ENCODE measurements at places on chromosomes 12 and 14.
A peak's percentile ranks its signal among the peaks of the same experiment; 100 is the strongest.

DNA sequence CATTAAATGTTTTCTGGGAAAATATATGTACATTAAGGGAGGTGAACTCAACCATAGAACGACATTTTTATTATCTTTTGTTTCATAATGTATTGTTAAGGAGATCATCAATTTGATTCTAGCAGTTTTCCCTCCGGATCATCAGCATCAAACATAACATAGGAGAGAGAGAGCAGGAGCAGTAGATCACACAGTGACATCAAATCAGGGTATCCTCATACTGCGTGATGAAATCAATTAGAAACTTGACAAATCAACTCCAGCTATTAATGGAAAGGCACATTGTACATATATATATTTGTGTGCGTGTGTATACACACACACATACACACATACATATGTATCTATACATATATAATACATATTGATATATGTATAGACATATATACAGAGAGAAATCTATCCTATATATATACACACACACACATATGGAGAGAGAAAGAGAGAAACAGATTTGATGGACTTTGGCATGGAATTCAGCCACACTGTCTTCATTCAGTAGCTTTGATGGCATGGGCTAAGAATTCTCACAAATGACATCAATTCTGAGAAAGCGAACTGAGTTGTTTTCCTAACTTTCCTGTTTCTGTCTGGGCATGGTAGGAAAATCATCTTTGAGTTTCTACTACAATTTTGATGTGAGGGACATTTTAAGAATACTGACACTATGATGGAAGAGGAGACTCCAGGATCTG is 1302.8 kb upstream of the SEL1L start:
- no peak for DNase-seq

DNA sequence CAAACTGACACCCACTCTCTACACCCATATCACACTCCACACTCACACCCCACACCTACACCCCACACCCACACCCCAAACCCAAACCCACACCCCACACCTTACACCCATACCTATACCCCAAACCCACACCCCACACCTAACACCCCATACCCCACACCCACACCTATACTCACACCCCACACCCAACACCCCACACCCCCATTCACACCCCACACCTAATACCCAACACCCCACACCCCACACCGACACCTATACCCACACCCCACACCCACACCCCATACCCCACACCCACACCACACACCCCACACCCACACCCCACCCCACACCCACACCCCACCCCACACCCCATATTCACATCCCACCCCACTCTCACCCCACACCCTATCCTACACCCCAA is 38.5 kb downstream of the TMEM120B start:
- no peak for DNase-seq

DNA sequence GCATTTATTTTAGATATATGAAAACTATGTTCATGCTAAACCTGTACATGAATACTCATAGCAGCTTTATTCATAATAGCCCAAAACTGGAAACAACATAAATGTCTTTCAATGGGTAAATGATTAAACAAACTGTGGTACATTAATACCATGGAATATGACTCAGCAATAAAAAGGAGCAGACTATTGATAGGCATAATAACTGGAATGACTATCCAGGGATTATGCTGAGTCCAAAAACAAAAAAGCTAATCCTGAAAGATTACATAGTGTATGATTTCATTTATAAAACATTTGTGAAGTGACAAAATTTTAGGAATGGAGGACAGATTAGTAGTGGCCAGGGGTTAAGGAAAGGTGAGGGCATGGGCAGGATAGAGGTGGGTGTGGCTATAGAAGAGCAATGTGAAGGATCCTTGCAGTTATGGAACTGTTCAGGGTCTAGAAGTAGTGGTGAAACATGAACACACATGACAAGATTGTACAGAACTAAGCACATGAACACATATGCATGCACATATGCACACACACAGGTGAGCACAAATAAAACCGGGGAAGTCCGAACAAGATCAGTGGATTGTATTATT is 61.1 kb upstream of the CDKN3 start:
- DNase-seq = no peak

DNA sequence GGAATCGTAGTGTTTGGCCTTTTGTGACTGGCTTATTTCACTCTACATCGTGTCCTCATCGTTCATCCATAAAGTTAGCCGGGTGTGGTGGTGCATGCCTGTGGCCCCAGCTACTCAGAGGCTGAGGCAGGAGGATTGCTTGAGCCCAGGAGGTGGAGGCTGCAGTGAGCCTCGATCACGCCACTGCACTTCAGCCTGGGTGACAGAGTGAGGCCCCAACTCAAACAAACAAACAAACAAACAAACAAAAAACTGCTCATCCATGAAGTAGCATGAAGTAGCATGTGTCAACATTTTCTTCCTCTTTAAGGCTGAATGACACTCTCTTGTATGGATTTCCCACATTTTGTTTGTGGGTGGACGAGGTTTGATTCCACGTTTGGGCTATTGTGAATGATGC is 44.0 kb upstream of the MEG3 start:
- no peak for DNase-seq

GRCh38 chr12:54891717-54892478 is 37.6 kb downstream of the MUCL1 start:
- peak; percentile 96 for DNase-seq

- DNase-seq = no peak
Observed at GRCh38 chr14:21241218-21241819, 27.9 kb downstream of the HNRNPC start.

DNA sequence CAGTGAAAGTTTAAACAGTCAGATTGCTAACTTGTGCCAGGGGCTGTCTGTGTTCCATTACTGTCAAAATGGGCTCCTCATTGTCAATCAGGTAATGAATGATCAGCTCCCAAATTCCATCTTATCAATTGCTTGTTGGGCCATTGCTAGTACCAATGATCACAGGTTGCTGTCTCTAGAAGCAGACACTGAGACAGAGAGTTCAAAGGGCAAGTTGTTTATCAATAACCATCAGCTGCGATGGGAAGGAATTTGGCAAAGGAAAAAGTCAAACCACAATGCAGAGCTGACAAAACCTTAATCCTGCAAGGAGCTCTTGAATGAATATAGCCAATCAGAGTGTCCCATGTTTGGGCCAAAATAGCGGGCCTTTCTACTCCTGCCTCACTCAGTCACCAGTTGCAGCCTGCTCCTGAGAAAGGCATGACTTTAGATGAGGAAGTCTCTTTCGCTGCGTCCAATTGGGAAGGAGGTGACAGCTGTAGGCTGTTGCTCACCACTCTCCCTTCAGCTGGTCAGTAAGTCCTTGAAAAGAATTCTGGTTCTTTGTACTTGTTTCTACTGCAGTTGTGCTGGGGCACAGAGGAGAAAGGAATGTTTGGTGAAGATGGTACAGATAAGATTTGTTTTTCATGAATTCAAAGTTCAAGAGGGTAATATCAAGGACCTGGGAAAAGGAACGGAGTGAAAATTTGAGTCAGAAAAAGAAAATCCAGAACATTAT is 179.2 kb upstream of the PDE3A start:
- DNase-seq = no peak

DNA sequence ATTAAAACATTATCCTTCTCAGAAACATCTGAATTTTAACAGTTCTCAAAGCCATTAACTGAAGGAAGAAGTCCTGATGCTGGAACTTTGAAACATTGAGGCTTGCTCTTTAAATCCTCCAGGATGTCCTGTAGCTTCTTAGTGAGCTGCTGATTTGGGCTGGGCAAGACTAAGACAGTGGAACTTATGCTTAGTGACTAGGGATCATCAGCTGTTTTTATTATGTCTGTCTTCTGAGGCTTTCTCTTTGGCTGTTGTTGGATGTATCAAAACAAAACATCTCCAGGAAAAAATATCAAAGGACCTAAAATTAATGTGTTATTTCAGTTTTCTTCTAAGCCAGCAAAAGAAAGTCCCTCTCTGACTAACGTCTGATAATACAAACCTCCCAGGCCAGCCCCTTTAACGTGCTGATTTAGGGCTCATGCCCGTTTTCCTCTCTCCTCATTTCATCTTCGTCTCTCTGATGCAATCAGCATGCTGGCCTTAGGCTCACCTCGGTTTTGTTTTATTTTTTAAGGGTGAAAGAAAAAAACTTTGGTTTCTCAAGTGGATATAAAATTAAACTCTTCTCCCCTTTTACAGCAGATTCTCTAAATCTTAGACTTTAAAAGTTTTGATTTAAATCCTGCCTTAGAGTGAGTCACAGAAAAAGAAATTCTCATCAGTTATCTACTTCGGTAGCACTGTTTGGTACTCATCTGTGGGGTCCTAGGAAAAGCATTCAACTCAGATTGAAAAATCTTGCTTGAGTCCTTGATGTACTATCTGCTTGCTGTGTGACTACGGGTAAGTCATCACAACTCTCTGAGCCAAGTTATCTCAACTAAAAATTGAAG is 106.2 kb upstream of the CCDC91 start:
- no peak for DNase-seq

DNA sequence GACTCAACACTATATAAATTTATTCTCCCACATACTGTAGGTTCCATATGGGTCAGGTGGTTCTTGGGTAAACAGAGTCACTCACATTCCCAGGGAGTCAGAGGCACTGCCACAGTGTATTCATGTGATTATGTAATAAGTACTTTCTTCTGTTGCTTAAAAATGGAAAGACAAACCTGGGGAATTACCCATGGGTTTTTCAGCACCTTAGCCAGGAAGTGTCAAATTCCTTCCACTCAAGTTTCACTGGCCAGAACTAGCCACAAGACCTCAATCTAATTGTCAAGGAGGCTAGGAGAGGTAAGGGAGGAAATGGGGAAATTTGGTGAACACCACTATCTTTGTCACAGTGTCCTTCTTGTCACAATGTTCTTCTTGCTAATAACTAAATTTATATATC is 333.2 kb upstream of the MDGA2 start:
- no peak for DNase-seq

- no peak for DNase-seq
Observed at GRCh38 chr14:77007183-77007974, 21.1 kb downstream of the IRF2BPL start.

DNA sequence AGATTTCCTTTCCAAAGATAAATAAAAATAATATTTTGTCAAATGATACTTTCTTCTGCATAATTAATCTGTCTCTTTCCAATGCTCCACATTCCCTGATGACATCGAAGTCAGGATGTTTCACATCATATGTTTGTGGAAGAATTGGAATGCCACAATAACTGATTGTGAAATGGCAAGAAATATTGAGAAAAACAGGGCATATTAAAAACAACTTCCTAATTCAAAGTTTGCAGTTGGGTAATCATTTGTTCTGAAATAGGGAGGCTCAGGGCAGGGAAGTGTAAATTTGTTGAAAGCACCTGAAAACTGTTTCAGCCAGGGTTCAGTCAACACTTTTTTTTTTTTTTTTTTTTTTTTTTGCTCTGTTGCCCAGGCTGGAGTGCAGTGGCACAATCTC is 50.7 kb downstream of the BCAT1 start:
- DNase-seq = no peak

GRCh38 chr14:73235531-73236155 is 1.7 kb upstream of the PAPLN start:
- DNase-seq = no peak

- DNase-seq = no peak
Observed at GRCh38 chr12:128091951-128092382, 175.0 kb upstream of the TMEM132C start.

DNA sequence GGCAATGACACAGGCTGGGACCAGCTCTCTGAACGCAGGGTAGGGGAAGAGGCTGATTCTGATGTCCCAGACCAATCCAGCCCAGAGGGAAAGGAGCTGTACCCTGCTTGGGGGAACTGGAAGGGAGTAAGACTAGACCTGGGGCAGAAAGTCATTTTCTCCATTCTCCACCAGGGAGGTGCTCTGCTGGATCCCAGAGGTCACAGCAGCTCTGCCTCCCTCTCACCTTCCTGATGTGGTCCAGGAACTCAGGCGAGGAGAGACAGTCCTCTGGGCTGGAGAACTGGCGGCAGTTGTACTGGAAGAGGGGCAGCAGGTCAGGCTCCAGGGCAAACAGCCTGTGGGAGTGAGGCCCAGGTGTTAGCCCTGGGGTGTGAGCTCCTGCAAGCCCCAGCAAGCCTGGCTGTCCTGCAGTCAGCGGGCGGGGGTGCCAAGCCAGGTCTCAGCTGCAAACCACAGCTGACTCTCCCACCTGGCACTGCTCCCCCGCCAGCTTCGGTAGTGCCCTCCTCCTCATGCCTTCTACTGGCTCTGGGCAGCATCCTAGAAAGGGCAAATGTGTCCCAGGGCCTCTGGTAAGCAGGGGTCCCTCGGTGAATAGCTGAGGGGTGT is 1.9 kb downstream of the NGB start:
- no peak for DNase-seq

GRCh38 chr14:77303417-77304156 is 17.1 kb downstream of the POMT2 start:
- DNase-seq = peak; percentile 29

- peak; percentile 49 for DNase-seq
Observed at GRCh38 chr14:102776761-102777710, at the start of gene TRAF3. Gene TRAF3, plus strand, starts transcription at chr14:102777449. Its CDS starts 92,753 bp downstream, at chr14:102870202.

GRCh38 chr14:87271331-87271730 is 721.7 kb downstream of the GALC start:
- DNase-seq = no peak

DNA sequence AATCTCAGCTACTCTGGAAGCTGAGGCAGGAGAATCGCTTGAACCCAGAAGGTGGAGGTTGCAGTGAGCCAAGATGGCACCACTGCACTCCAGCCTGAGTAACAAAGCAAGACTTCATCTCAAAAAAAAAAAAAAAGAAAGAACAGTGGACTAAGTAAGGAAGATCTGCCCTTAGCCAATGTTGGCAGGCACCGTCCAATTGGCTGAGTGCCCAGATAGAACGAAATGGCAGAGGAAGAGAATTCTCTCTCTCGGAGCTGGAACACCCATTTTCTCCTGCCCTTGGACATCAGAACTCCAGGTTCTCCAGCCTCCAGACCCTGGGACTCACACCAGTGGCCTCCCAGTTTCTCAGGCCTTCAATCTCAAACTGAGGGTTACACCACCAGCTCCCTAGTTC is 49.9 kb downstream of the ESR2 start:
- DNase-seq = no peak

GRCh38 chr12:102061096-102061559 is 663 bp downstream of the WASHC3 start:
- DNase-seq = peak; percentile 3

DNA sequence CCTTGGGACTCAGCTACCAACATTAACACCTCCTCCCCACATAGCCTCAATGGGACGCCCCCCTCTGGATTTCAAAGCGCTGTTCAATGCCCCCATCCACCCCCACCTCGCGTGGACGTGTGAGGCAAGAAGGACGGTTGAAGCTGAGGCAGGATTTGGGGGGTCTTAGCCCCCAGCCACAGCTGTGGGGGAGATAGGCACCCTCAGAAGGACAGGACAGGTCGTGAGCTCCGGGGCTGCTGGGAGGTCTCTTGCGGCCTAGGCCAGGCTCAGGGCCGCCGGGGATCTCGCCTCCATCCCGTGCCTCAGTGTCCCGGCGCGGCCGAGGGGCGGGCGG is 8.3 kb upstream of the SP7 start:
- no peak for DNase-seq

GRCh38 chr12:87150969-87151662 is 878.1 kb downstream of the C12orf50 start:
- DNase-seq = no peak

Data from NCI-H2081 (cell line).